ENCODE measurements at places on chromosomes 2 and 18.

- no peak for DNase-seq
Observed at GRCh38 chr2:176892676-176893226, 319.8 kb upstream of the HNRNPA3 start.

DNA sequence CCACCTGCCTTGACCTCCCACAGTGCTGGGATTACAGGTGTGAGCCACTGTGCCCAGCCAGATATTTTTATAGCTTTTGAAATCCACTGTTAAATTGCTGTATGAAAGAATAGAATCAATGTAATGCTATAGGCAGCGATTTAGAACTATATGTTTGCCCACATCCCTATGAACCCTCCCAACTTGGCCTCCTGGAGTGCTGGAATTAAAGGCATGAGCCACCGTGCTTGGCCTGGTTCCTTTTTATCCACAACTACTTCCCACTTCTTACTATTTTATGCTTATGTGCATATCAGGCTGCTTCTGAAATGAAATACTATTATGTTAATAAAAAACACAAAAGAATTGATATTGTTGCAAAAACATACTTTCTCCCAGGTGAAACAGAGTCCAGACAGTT, 11.6 kb upstream of the PTPN2 start:
- no peak for DNase-seq

- no peak for DNase-seq
Observed at GRCh38 chr2:230668939-230669303, 43.7 kb upstream of the CAB39 start.

- DNase-seq, result no peak
Observed at GRCh38 chr2:189466656-189467055, 25.4 kb downstream of the WDR75 start.

GRCh38 chr18:23798249-23798648, 109.0 kb downstream of the LAMA3 start:
- no peak for DNase-seq

Measured in NCI-H2107 (cell line).